ENCODE measurements at places on chromosomes 3 and 15.
A peak's percentile ranks its signal among the peaks of the same experiment; 100 is the strongest.

DNA sequence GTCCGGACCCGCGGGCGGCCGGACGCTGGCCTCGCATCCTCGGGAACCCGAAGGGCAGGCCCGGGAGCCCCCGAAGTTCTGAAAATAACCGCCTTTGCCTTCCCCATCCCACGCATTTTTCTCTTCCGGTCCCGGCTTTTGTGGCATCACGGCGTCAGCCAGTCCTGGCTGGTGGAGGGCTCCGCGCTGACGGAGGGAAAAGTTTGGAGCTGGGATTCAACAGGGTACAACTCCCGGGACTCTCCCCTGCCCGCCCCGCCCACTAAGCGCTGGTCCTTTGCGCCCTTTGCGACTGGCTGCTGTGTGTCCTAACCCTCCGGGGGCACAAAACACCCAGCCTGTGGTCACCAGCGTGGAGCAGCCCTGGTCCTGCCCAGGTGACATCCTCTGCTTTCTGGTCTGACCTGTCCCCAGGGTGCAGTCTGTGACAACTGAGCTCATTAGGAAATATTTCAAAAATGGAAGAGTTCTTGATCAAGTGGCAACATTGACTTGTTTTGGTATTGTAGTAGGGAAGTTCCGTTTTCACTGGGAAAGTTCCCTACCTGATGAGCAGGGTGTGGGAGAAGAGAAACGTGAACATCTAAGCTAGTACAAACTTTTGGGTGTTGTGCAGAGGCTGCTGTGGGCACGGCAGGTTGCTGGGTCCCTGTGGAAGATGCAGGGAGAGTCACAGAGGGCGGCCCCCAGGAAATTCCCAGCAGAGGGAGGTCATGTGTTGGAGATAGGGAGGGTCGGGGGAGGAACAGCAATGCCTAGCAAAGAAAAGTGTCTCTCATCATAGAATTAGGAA is 775 bp downstream of the ARNT2 start:
- DNase-seq: peak; percentile 29

- no peak for DNase-seq
These were observed 7.6 kb downstream of the ICE2 start for GRCh38 chr15:60471314-60471713.

GRCh38 chr3:58308728-58309127 is 2.4 kb downstream of the HTD2 start:
- no peak for DNase-seq

- DNase-seq: no peak
These were observed 19.2 kb downstream of the BLOC1S6 start for GRCh38 chr15:45606413-45606812.

DNA sequence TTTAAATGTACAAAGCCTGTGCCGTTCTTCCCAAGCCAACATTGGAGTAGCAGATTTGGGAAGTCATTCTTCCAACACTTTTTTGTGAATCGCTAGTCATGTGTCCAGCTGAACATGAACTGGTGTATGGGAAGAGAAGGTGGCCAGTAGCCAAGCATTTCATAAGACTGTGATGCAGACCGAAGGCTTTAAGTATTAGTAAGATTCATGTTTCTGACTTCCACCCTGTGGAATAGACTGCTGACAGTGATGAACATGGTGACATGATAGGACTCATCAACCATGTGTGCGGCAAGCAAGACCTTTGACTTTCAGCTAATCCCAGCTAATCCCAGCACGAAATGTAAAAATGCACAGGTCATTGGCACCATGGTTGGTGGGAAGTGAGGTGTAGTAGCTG is 48.3 kb upstream of the THSD4 start:
- no peak for DNase-seq

GRCh38 chr3:194671511-194671899 is 486 bp downstream of the LSG1 start:
- DNase-seq: no peak

- no peak for DNase-seq
These were observed 15.7 kb downstream of the OR5H15 start for GRCh38 chr3:98182196-98182595.
